ENCODE measurements at places on chromosomes 5 and 9.

- no peak for DNase-seq
These were observed 87.1 kb downstream of the OSTF1 start for GRCh38 chr9:75175395-75175794.

DNA sequence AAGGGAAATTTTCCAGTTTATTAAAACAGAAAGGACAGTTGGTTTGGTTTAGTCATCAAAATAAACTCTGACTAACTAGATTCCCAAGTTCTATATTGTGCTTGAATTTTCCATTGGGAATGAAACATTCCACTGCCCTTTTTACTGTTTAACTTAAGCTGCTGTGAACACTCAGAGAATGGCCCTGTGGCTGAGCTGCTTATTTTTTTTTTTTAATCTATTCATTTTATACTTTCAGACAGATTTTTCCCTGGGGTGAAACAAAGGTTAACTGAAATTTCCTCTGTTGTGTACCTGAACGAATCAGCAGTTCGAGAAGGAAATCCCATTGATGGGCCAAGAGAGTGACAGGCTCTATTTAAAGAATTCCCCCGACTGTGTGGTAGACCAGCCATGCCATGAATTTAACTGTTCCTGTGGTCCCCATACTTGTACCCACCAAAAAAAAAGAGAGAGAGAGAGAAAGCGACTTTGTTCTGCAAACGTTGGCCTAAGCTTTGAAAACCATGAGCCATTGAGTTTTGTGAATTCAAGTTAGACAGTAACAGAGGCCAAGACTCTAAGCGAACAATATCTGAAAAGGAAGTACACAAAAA, 138.7 kb upstream of the GRHPR start:
- DNase-seq: no peak

GRCh38 chr5:170971-171800, 20.1 kb upstream of the LRRC14B start:
- DNase-seq: no peak

DNA sequence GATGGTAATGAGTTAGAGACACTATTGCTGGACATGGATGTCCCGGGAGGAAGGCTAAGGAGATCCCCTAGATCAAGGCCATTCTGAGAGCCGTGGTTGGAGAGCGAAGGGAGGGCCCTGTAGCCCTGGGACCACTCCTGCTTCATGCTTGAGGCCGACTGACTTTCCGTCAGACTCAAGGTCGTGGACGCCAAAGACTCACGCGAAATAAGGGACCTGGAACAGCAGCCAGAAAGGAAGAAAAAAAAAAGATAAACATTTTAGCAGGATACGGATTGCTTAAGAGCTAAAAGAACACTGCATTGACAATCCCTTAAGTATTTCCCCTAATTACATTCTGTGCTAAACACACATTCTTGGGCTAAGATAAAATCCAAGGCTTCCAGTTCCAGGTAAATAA, 181.2 kb downstream of the GLIS3 start:
- DNase-seq: no peak

GRCh38 chr5:75616971-75617621, 5.8 kb downstream of the ANKDD1B start:
- DNase-seq: no peak

GRCh38 chr5:77129391-77129990, 42.4 kb upstream of the ZBED3 start:
- no peak for DNase-seq

DNA sequence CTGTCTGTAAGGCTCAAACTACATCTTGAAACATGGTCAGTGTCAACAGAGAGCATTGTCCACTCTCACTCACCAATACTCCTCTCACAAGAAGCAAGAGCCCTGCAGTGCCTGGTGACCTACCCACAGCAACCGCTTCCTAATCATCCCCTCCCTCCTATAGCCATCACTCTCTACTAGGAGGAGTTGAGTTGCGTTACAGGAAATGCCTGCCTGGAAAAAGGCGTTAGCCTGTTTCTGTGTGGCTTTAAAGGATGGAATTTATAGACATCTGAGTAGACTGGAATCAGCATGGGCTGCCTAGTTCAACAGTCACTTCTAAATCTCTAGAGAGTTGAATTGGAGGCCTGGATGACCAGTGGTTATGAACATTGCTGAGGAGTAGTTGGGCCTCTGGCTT, 108.3 kb upstream of the FER start:
- no peak for DNase-seq

DNA sequence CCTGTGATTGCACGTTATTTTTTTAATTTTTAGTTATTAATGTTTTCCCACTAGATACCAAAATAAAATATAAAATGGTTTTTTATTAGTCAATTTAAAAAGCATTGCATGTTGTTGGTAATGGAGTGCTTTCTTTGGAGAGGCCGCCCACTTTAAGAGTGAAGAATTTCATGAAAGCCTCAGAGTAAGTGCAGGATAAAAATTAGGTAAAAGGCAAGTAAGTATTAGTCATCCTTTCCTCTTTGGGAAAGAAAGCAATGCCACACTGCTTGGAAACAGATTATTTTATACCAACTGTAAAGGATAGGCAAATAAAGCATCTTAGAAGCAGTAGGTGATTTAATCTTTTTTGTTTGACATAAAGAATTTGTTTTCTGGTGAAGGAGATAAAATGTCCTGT, 62.9 kb downstream of the HSD17B4 start:
- no peak for DNase-seq

- no peak for DNase-seq
These were observed 1146.3 kb downstream of the MAT2B start for GRCh38 chr5:164651546-164652275.

DNA sequence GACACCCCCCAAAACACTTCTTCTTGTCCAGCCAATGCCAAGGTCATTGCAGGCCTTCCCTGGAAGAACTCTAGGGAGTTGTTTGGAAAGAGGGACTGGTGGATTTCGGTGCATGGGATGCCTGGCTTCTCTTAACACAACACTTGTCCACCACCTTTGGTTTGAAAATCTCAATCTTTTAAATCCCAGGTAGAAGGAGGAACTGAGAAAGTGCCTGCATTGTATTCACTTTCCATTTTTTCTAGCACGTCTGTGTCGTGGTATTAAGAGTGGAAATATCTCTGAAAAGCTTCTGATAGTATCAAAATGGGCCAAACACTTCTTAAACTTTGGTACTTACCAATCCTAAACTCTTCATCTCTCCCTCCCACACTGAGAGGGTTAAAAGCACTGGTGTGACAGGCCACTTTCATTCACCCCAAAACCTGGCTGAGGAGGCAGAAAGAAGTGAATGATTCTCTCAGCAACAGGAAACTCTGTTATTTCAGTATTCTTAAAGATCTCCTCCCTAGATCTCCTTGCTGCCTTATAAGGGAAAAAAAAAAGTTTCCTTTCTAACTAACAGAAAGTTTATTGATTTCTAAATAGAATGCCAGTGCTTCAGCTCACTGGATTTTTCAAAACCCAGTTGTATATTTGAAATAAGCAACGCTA, 3.9 kb upstream of the NFIB start:
- no peak for DNase-seq

- no peak for DNase-seq
These were observed 1243.4 kb downstream of the MAT2B start for GRCh38 chr5:164748861-164749260.

- DNase-seq: no peak
These were observed 317.4 kb downstream of the KDM4C start for GRCh38 chr9:7075154-7075553.

DNA sequence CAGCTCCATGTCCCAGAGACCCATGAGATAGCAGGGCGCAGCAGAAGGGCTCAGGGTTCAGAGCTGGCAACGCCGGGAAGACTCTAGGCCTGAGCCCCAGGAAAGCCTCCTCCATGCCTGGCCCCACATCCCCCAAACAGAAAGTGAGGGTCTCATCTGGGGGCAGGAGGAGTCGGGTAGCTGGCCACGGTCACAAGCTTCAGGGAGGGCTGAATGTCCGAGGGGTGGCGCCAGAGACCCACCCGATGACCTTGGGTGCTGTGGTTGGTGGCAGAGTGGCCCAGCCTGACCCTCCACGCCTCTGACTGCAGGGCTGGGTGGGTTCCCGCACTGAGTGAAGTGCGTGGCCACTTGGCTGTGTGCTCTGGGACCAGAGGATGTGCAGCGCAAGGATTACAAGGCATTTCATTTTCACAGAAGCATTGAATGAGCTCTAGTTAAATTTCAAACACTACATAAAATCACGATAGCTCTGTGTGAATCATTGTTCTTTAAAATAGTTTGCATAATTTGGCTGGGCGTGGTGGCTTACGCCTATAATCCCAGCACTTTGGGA, 3.0 kb downstream of the C8G start:
- no peak for DNase-seq

DNA sequence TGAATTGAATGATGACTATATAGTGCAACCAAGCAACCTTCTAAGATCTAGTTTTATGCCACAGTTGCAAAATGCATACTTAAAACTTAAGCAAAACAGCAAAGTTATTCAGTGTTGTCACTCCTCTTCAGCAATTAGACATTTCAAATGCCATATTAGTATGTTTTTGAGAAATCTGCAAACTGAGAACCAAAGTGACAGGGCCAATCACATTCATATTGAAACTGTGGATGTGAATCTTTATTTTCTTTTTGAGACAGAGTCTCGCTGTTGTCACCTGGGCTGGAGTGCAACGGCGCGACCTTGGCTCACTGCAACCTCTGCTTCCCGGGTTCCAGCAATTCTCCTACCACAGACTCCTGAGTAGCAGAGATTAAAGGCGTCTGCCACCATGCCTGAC, 249.2 kb upstream of the EFNA5 start:
- DNase-seq: no peak

- DNase-seq: no peak
These were observed 2.8 kb downstream of the CDH10 start for GRCh38 chr5:24642022-24642421.

DNA sequence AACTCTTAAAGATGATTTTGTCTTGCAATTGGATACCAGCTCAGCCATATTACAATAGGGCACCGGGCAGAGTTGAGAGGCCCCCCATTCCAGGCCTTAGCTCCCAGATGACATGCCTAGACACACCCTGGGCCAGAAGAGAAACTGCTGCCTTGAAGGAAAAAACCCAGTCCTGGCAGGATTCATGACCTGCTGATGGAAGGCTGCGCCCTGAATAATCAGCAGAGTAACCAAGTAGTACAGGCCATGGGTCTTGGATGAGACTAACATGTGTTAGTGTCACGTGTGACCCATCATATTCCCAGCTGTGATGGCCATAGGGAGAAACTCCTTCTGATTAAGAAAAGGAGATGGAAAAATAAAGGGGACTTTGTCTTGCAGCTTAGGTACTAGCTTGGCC, 39.0 kb upstream of the DEPDC1B start:
- no peak for DNase-seq

DNA sequence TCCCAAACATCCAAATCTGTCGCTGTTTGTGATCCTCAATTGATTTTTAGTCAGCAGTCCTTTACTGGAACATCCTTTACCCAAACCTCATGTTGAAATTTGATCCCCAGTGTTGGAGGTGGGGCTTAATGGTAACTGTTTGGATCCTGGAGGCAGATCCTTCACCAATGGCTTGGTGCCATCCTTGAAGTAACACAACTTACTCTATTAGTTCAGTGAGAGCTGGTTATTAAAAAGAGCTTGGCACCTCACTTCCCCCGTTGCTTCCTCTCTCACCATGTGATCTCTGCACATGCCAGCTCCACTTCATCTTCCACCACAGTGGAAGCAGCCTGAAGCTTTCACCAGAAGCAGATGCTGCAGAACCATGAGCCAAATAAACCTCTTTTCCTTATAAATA, 40.3 kb downstream of the DNAJB5 start:
- DNase-seq: no peak

GRCh38 chr5:112419986-112420864, 1.1 kb upstream of the EPB41L4A start:
- DNase-seq: no peak

- DNase-seq: no peak
These were observed 200.1 kb downstream of the NSG2 start for GRCh38 chr5:174245516-174246075.

- DNase-seq: no peak
These were observed 131.1 kb downstream of the FOXD1 start for GRCh38 chr5:73317523-73317922.

DNA sequence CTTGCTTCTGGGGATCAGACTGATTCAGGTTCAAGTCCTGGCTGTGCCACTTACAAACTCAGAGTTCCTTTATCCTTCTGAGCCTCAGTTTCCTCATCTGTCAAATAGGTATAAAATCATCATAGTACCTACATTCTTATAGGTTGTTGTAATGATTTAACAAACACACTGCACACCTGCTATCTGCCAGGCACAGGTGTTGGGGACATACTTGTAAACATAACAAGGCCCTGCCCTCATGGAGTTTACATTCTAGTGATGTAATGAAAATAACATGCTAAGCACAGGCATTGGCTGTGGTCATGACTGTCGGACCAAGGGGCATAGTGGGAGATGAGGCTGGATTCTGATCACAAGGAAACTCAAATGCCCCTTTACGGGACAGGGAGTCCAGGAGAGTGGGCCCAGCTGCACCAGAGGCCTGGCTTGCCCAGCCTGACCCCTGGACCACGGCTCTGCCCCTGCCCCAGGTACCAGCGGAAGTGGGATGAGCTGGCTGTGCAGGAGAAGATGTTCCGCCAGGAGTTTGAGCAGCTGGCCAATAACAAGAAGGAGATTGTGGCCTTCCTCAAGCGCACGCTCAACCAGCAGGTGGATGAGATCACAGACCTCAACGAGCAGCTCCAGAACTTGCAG, 2.3 kb downstream of the CFAP157 start:
- DNase-seq: no peak

GRCh38 chr9:93942161-93942560, 13.0 kb downstream of the BARX1 start:
- no peak for DNase-seq

GRCh38 chr5:1514027-1514818, 9.5 kb downstream of the LPCAT1 start:
- DNase-seq: peak; percentile 2

GRCh38 chr5:139774980-139775661, 20.5 kb upstream of the PSD2 start:
- DNase-seq: peak; percentile 79

GRCh38 chr5:4413996-4414395, 726.1 kb upstream of the ADAMTS16 start:
- no peak for DNase-seq

GRCh38 chr9:91214086-91214485, 147.6 kb downstream of the AUH start:
- DNase-seq: no peak

- no peak for DNase-seq
These were observed 110.8 kb downstream of the LHFPL2 start for GRCh38 chr5:78537821-78538220.

DNA sequence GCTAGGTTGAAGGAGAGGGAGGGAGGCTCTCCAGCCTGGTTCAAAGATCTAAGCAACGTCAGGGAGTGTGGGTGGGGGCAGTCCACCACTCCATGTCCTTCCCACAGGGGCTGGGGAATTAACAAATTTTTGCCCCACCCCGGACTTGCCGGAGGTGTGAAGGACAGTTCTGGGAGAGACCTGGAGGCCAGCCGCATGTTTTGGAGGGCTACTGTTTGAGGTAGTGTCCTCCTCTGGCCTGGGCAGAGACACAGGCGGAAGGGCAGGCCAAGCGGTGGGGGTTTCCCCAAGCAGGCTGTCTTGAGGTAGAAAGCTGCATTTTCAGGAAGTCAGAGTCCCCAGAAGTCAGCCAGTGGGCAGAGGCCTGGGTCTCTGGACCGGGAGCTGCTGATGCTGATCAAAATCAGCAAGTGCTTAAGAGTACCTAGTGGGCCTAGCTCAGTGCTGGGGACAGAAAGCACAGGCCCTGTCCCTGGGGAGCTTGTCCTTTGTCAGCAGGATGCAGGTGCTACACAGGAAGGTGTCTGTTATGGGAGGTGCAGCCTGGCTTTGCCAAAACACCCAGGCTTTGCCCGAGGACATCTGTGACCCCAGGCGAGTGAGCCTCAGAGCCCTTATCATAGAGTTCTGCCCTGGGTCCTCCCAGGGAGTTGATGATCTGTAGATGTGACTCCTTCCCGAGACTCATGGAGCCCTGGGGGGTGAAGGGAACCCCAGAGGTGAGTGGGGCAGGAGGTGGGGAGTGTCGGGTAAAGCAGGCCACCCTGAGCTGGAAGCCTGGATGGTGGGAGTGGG, 18.5 kb downstream of the JADE2 start:
- no peak for DNase-seq
